IMR-90 (cell line): ENCODE measurements at places on chromosomes 1 and 21. TPM values are rescaled to one million over a fixed set of nuclear protein-coding genes. Genes with fewer than 3 reads are reported as not detected.

- DNase-seq, result no peak
These were observed 120.7 kb downstream of the TGFBR3 start for GRCh38 chr1:91765293-91765692.

- no peak for DNase-seq
These were observed 156.1 kb upstream of the LRRC7 start for GRCh38 chr1:69411617-69412016.

DNA sequence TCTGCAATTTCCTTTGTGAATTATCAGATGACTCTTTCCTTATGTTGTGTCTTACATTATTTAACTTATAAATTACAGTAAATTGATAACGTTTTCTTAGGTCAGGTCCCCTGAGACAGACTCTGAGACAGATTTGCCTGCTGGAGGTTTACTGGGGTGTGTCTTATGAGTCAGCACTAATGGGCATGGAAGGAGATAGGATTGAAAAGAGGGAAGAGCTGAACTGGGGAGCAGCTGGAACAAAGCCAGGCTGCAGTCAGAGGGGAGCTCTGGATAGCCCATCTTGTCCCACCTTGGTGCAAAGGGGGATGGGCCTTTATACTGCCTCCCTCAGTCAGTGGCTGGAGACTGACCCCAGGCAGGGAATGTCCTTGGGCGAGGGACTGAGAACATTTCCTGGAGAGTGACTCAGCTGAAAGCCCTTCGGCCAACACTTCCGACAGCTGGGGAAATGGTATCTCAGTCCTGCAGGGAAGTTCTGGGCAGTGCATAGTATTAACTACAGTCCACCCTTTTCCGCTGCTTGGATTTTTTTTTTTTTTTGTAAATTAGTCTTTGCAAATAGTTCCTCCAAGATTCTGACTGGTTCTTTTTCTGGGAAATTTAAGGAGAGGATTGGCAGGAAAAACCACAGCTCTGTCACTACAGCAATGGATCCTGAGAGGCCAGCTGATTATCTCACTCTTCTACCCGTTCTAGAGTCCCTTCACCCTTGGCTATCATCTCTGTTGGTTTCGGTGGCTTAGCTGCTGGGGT lies 39.1 kb upstream of the CDC42BPA start:
- peak; percentile 85 for DNase-seq

DNA sequence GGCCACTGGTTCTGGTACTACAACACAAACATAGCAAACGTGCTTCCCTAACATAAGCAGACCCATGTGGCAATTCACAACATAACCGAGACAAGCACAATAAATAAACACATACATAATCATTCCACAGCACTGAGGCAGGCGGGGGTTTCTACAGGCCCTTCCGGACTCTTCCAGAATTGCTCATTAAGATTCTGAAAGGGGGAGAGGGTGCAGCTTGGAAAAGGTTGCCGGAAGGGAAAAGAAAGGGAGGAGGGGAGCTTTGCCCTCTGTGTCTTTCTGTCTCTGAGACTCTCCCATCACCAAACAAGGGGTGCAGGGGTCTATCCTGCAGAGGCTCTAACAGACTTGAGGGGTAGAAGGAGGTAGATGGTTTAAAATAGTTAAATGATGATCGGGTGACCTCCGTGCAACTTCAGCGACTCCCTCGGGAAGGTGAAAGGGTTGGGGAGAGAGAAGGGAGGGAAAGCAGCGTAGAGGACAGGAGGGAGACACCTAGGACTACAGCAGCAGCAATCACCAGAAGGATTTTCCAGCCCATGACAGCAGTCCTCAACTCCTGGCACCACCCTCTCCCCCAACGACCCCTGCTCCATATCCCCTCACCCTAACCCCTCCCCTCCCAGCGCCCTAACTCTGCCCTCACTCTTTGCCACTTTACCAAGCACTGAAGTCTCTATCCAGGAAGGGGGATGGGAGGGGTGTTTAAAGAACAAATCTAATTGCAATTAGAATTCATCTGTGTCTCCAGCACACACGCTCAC lies 365.5 kb upstream of the ESRRG start:
- DNase-seq, result peak; percentile 67

GRCh38 chr1:34970220-34970735 lies 14.9 kb downstream of the TMEM35B start:
- no peak for DNase-seq

Gene THEM4
- 12.2 and 15.7 TPM in 2 replicates for polyA plus RNA-seq

Gene REN
- 1.1 and 1.2 TPM in 2 replicates for polyA plus RNA-seq

Gene MANEAL
- polyA plus RNA-seq, result 0.46 and 0.55 TPM in 2 replicates

Gene PIGR
- polyA plus RNA-seq, result not detected in 2 replicates
